SK-N-DZ (cell line): ENCODE measurements at places on chromosomes 1 and 21.

GRCh38 chr1:186799689-186800054, 29.1 kb upstream of the PLA2G4A start:
- DNase-seq: no peak

- no peak for DNase-seq
These were observed 135.2 kb downstream of the SLC44A5 start for GRCh38 chr1:75475696-75476095.

- no peak for DNase-seq
These were observed 46.9 kb downstream of the PTP4A2 start for GRCh38 chr1:31891280-31891679.

GRCh38 chr21:37366482-37367316, at the start of gene DYRK1A:
DYRK1A (plus strand) TSS chr21:37366773; CDS start chr21:37420375, 53,602 bp downstream.
- DNase-seq: peak; percentile 98

- DNase-seq: peak; percentile 53
These were observed 45.3 kb upstream of the ARHGEF10L start for GRCh38 chr1:17494114-17494729.

DNA sequence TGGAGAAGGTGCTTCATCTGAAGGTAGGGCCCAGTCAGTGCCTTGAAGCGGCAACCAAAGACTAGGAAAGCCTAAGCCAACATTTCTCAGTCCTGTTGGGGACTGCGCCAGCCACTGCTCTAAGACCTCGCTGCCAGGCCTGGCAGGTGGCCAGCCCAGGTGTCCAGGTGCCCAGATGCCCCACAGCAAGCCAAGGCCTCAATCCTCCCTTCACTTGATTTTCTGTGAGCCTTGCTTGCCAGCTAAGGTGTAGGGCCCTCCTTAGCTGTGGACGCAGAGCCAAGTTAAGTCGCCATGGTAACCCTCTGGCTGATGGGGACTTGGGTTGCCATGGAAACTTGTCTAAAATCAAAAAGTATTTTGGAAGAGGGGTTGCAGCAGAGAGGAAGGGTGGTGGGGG, 135.0 kb downstream of the NAV1 start:
- DNase-seq: no peak

GRCh38 chr1:9730096-9730901, 78.8 kb downstream of the PIK3CD start:
- no peak for DNase-seq

DNA sequence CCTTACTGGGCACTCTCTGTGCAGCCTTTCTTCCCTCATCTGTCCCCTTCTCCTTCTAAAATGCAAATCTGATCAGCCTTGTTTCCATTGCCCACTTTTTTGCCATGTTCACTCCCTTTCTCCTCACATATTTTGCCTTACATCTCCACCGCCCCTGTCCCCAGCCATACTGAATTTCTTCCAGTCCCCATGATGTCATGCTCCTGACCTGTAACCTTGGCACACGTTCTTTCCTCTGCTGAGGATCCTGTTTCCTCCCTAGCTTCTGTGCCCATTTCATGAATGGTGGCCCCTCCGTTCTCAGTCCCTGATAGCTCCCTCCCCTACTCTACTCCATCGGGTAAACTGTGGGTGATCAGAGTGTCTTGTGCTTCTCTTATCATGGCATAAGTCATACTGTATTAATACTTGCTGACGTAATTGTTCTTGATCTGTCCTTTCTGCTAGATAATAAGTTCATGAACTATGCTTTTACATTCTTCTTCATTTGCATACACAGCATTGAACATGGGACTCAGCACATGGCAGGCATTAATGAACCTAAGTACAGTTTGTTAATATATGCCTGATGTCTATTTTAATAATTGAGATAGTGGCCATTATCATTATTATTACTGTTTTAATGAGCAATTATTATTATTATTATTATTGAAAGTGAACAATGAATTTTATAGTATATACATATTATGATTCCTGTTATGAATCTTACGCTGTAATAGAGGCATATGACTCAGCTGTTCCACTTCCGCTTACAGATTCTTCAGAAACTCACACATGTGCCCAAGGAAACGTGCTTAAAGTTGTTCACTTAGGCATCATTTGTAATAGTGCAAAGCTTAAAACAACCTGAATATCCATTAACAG, 28.5 kb downstream of the MAP3K21 start:
- no peak for DNase-seq

DNA sequence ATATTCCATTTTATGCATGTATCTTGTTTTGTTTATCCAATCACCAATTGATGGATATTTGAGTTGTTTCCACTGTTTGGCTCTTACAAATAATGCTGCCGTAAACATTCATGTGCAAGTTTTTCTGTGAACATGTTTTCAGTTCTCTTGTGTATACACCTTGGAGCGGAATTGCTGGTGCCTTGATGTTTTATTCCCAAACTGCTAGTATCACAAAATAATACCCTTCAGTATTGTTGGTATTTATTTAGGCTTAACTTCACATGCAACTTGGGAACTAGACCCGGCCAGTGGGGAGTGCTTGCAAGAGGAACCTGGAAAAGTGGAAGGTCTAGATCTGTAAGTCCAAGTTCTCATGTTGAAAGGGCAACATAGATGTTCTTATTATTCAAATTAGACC, 115.9 kb downstream of the CRYAA start:
- no peak for DNase-seq
